ENCODE measurements at places on chromosomes 7 and 10.
A peak's percentile ranks its signal among the peaks of the same experiment; 100 is the strongest.

DNA sequence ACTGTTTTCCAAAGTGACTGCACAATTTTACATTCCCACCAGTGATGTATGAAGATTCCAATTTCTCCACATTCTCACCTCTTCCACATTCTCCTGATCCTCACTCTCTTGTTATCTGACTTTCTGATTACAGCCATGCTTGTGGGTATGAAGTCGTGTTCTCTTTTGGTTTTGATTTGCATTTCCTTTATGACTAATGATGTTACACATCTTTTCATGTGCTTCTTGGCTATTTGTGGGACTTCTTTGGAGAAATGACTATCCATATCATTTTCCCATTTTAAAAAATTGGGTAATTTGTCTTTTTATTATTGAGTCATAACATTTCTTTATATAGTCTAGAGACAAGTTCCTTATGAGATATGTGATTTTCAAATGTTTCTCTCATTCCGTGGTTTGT lies 10.5 kb upstream of the GIMAP8 start:
- no peak for DNase-seq

DNA sequence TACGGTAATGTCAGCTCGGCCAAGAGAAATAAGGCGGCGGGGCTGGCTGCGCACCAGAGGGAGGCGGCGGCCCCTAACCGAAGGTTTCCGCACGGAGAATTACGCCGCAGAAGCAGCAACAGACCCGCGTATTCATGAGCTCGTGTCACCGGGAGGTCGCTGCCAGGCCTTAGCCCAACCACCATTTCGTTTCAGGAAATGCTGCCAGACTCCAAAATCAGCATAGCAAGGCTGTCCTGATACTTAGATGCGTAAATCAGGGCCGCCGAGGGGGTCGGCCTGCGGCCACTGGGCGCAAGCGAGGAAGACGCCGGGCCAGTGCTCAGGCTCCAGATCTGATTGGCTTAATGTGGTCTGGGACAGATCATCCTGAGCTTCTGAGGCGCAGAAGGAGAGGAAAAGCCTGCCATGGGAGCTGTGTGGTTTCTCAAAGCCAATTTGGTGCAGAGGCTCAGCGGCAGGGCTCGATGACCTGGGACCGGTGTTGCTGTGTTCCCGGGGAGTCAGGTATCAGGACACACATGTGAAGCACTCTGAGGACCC lies 247.9 kb downstream of the BAMBI start:
- no peak for DNase-seq

- DNase-seq: peak; percentile 7
Observed at GRCh38 chr10:60572511-60573194, 183.0 kb upstream of the ANK3 start.

GRCh38 chr10:121596689-121597503 lies 1.3 kb downstream of the FGFR2 start:
- DNase-seq: no peak

DNA sequence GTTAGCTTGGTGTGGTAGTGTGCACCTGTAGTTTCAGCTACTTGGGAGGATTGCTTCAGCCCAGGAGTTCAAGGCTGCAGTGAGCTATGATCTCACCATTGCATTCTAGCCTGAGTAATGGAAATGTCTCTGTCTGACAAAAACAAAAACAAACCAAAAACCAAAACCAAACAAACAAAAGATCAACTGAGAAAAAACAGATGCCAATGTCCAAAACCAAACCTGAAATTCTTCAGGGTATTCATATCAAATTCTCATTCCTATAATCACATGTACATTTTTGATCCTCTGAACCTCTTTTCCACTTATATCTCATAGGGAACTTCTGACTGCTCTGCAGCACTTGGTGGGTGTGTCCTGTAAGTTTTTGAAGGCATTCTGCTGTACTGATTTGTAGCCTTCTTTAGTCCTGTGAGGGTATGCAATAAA lies 87.0 kb downstream of the CDK6 start:
- DNase-seq: no peak

GRCh38 chr10:118800920-118801319 lies 46.1 kb upstream of the CACUL1 start:
- DNase-seq: peak; percentile 10

- no peak for DNase-seq
Observed at GRCh38 chr10:71083716-71083975, 128.7 kb upstream of the UNC5B start.

GRCh38 chr7:67678419-67678818 lies 681.8 kb downstream of the TYW1 start:
- DNase-seq: no peak

Data from activated CD4-positive, alpha-beta T cell treated with anti-CD3 and anti-CD28 coated beads for 4 hours (primary cell).